ENCODE measurements at places on chromosomes 12 and 14.

GRCh38 chr12:55708695-55709233 is 1.1 kb upstream of the ITGA7 start:
- no peak for DNase-seq

- DNase-seq = no peak
These were observed 9.2 kb upstream of the PAPLN start for GRCh38 chr14:73227812-73228781.

DNA sequence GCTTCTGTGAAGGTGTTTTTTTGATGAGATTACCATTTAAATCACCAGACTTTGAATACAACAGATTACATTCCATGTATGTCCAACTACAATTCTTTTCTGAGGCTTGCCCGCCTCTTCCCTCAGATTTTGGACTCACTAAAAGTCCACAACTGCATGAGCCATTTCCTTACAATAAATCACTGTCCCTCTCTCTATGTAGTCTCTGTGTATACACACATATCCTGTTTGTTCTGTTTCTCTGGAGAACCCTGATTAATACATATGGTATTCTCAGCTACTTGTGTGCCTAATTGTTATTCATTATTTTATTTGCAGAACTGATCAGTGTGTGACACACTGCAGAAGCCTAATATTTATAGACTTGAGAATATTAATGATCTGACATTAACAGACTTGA is 2.4 kb upstream of the MIPOL1 start:
- DNase-seq = no peak

- DNase-seq = no peak
These were observed 248.0 kb downstream of the DAD1 start for GRCh38 chr14:22341049-22341448.
